LHCN-M2 (cell line): ENCODE measurements at places on chromosomes 11 and 22. TPM values are rescaled to one million over a fixed set of nuclear protein-coding genes. Genes with fewer than 3 reads are reported as not detected.
A peak's percentile ranks its signal among the peaks of the same experiment; 100 is the strongest.

The IL17REL gene
- total RNA-seq = not detected in 2 replicates

GRCh38 chr11:128904656-128905344, 13.6 kb downstream of the KCNJ5 start:
- DNase-seq = peak; percentile 43

The HDAC10 gene
- total RNA-seq = 28.2 and 29.1 TPM in 2 replicates

GRCh38 chr11:106420686-106421085, 343.2 kb downstream of the AASDHPPT start:
- DNase-seq = no peak
